ENCODE measurements at places on chromosomes 12 and 14. TPM values are rescaled to one million over a fixed set of nuclear protein-coding genes. Genes with fewer than 3 reads are reported as not detected.

DNA sequence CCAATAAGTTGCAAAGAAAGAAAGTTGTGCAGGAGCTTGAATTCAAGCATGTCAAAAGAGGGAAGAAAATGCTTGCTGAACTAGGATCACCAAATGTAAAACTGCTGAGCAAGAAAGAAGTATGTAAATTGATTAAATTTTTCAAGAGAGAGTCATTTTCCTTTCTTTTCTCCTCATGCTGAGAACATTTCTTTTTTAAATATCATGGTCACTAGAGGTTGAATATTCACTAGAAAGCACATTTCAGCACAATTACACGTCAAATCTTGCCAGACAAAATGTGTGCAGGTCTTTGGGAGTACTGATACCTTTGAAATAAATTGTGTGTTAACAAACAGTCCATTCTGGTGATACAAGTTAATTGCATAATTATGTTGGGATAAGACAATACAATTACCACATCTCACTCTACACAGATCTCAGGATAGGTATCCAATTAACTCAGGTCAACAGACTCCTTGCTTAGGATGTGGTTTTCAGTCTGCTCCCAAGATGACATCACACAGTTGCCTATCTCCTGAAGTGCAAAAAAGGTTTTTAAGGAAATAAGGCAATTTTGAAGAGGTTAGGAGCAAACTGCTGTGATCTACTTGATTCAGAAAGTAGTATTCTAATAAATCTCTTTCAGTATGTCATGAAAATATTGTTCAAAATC lies 862.2 kb downstream of the RPS29 start:
- no peak for DNase-seq

GRCh38 chr14:68577802-68578541 lies 214.9 kb downstream of the ZFP36L1 start:
- DNase-seq, result peak; percentile 96

GRCh38 chr14:50823762-50824636 lies 7.0 kb downstream of the NIN start:
- no peak for DNase-seq

DNA sequence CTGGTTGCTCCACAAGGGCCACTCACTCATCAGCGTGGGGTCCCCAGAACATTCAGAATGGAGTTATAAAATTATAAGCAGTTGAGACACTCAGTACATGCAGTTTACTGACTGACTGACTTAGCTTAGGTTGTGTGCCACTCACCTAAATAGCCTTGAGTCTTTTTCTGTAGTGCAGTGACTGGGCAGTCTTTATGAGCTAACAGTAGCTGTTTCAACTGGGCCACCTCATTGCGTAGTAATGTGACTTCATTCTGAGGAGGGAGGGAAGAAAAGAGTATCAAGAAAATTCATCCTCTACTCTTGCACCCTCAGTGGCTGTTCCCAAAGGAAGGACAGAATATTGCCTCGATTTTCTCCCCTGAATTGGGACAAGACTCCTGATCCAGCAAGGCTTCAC lies 15.8 kb upstream of the NPFF start:
- no peak for DNase-seq

DNA sequence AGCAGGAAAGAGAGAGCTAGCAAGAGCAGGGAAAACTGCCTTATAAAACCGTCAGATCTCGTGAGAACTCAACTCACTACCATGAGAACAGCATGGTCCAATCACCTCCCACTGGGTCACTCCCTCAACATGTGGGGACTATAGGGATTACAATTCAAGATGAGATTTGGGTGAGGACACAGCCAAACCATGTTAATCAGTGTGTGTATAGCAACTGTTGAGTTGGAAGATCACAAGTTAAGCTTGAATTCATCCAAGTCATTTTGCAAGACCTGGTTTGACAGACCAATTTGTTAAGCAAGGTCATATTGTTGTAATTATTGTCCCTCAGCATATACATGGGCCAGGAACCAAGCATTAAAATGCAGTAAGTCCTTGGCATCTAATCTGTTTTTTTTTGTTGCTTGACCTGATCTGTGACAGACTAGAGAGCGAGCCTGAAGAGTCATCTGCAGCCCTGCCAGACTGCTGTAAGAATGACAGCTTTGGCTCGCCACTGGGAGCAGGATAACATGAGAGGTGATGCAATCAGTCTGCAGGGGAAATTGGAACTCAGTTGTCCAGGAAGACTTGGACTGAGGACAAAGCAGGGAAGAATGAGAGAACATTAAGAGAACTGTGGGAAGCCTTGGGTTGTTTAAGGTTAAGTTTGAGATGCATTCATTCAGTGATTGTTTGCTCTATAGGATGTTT lies 297.6 kb upstream of the SEL1L start:
- no peak for DNase-seq

GRCh38 chr12:77352946-77353345 lies 287.6 kb upstream of the E2F7 start:
- DNase-seq, result no peak

The ASIC1 gene
- not detected for total RNA-seq

The DDX55 gene
- 42.5 TPM for total RNA-seq

- peak; percentile 9 for DNase-seq
Observed at GRCh38 chr14:29216268-29217232, 450.0 kb downstream of the FOXG1 start.

The LAG3 gene
- total RNA-seq, result 0.33 TPM

The MGP gene
- total RNA-seq, result 39.0 TPM

The AMDHD1 gene
- total RNA-seq, result 0.11 TPM

DNA sequence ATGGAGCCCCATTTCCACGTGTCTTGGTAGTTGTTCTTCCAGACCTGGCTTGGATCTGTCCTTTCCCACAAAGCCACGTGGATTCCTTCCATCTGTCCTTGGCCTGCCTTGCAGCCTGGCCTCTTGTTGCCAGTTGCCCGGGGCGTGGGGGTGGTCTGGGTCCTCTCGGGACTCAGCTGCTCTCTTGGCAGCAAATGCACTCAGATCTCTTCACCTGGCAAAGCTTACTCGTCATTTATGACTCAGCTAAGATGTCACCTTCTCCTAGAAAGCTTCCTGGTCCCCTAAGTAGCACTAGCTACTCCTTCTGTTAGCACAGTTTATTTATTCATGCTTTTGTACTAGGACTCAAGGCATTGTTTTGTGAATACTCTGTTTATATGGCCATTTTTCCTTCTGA lies 13.6 kb downstream of the PLEKHG3 start:
- DNase-seq, result no peak

All from Daoy (cell line).